ENCODE measurements at places on chromosomes 4 and X.
A peak's percentile ranks its signal among the peaks of the same experiment; 100 is the strongest.

DNA sequence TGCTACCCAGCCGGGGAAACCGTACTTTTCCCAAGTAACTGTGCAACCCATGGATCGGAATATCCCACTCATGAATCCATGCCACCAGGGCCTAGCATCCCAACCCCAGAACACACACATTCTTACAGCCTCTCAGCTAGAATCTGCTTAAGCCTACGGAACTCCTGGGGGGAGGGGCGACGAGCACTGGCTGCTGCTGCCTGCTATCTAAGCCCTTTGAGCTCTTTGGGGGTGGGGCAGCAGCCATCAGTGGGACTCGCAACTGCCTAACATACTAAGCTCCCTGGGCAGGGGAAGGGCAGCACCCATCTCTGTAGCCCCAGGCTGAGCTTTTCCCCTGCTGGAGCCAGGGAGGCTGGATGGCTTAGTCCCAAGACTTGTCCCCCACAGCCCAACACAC lies 28.6 kb downstream of the NUDT10 start:
- DNase-seq, result no peak

GRCh38 chr4:54912155-54912554 lies 213.2 kb downstream of the KDR start:
- no peak for DNase-seq

GRCh38 chr4:69731847-69732246 lies 28.6 kb downstream of the SULT1B1 start:
- no peak for DNase-seq

GRCh38 chr4:89109841-89110540 lies 1.3 kb upstream of the TIGD2 start:
- no peak for DNase-seq

DNA sequence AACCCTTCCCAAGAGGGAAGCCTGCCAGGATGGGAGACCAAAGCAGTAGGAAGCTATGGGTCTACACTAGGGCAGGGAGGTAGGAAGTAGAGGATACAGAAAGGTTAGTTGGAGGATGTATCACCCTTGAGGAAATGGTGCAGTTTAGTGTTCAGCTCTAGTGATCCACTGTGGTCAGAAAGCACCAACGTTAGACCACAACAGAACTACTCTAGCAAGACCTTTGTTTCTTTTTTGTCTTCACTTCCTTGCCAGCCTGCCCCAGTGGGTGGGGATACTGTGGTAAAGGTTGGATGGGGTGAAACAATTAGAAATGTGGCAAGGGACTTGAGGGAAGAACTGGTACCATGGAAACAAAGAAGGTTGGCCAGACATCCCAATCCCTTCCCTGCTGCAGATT lies 83.3 kb downstream of the DDIT4L start:
- no peak for DNase-seq

- DNase-seq, result no peak
Observed at GRCh38 chr4:40490481-40490880, 139.2 kb downstream of the RBM47 start.

- no peak for DNase-seq
Observed at GRCh38 chr4:140186082-140186438, 32.1 kb upstream of the MAML3 start.

GRCh38 chr4:73086095-73086868 lies 16.8 kb upstream of the COX18 start:
- no peak for DNase-seq

GRCh38 chrX:134684956-134685355 lies 26.7 kb upstream of the PLAC1 start:
- DNase-seq, result no peak

DNA sequence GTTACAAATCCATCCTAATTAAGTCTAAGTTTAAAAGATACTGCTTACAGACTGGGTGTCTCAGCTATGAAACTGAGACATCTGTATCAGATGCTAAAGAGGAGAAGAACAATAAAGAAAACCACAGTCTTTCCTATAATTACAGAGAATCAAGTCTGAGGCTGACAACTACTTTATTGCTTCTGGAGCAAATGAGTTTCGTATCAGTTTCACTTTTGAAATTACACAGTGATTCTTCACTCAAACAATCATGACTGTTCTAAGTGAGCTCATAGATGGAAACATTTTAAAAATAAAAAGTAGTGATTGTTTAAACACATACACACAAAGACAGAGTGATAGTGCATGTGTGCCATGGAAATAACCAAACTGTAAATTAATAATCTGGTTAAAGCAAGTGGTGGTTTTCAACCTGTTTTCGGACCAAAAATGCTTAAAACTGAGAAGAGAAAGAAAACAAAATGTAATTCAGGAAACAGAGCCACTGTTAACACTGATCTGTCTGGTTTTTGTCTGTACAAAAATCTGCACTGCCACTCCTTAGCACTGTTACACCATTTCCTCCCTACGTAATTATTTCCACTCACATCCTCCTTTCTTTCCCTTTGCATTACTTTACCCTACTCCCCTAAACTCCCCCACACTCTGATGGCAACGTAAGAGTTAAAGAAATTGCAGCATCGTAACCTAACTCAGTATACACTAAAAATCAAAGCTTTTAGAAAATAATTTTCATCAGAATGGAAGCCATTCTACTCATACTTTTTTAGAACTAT lies 12.5 kb downstream of the RFC1 start:
- DNase-seq, result no peak

GRCh38 chrX:135114392-135114791 lies 5.9 kb downstream of the ETDB start:
- DNase-seq, result no peak

DNA sequence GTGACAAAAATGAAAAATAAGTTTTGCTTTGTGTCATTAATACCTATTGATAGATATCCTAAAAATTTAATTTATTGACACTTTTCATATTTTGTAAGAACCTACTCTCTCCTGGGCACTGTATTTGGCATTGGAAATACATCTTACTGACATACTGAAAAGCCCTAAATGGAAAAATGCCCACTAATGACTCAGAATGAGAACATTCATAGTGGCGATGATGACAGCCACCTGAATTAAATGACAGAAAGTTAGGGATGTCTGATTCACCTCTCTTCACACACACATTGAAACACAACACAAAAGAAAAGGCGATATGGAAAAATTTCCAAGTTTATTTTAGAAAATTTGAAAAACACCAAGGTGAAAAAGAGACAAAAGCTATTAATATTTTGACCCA lies 992.3 kb downstream of the STPG2 start:
- no peak for DNase-seq

DNA sequence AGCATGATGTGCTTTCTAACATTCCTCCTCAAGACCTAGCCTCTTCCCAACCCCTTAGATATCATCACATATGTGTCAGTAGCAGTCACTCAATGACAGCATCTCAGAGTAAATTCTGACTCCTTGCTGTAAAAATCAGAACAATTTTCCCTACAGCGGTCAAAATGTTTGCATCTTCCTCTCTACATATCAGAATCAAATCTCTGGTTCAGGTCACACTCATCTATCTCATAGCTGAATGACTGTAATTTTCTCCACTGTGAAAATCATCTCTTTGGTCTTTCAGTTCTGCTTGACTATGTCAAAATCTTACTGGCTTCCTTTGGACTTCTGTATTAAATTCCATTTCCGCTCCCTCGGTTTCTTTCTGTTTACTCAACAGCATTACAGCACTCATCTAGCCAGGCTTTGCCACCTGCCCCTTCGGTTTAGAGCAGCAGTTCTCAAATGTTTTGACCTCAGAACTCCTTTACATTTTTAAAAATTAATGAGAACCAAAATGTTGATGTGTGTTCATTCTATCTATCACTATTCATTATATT lies 57.3 kb downstream of the AGA start:
- DNase-seq, result no peak

- no peak for DNase-seq
Observed at GRCh38 chrX:53281963-53282695, 745 bp upstream of the IQSEC2 start.

GRCh38 chrX:150599226-150599625 lies 30.8 kb downstream of the MTM1 start:
- no peak for DNase-seq

- DNase-seq, result no peak
Observed at GRCh38 chr4:138706201-138706600, 309.4 kb upstream of the NOCT start.

DNA sequence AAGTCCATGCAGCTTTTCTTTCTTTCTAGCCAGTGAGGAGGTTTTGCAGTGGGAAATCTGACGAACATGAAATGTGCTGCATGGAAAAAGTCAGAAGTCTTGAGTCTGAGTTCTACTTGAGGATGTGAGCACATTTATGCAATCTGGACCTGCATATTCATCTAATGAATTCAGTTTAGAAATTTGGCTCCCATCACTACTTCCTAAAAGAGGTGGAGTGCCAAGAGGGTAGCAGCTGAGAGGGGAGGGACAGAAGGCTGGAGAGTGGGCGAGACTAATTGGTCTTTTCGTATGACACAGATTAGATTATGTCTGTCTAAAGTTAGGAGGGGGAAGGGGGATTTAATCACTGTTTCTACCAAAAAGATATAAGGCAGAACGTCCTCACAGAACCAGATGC lies 535.9 kb downstream of the IQCM start:
- no peak for DNase-seq

DNA sequence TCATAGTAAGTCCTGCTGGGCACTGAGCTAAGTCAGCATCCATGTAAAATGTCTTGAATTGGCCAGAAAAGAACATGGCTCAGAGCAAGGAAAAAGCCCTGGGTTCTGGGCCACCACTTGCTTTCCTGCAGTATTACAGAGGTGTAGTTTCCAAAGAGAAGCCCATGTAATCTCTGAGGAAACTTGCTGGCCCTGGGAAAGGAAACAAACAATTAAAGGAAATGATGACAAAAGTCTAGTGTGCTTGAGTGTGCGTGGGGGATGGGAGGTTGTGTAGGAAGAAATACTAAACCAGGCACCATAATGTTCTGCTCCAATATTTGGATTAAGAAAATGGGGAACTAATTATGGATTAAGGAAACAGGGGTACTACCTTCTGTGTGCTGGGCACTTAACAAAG lies 39.5 kb upstream of the SMIM10L2A start:
- DNase-seq, result no peak

DNA sequence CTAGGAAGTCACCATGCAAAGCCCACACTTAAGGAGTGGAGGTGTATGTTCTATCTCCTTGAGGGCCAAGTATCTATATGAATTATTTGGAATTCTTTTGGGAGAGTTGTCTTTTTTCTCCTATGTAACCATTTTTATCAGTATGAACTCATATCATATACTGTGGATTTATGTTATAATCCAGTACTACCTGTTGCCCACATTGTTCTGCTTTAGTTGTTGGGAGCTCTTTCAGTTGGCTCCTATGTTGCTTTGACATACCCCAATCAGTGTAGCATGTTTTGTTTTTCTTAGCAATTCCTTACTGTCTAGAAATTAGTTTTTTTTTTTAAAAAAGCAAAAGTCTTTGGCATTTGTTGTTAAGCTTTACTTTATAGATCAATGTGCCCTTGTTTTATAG lies 13.0 kb downstream of the UCHL1 start:
- DNase-seq, result no peak

- peak; percentile 23 for DNase-seq
Observed at GRCh38 chrX:151359931-151360871, 36.8 kb upstream of the VMA21 start.

- DNase-seq, result no peak
Observed at GRCh38 chr4:88178626-88179231, 20.3 kb upstream of the ABCG2 start.

DNA sequence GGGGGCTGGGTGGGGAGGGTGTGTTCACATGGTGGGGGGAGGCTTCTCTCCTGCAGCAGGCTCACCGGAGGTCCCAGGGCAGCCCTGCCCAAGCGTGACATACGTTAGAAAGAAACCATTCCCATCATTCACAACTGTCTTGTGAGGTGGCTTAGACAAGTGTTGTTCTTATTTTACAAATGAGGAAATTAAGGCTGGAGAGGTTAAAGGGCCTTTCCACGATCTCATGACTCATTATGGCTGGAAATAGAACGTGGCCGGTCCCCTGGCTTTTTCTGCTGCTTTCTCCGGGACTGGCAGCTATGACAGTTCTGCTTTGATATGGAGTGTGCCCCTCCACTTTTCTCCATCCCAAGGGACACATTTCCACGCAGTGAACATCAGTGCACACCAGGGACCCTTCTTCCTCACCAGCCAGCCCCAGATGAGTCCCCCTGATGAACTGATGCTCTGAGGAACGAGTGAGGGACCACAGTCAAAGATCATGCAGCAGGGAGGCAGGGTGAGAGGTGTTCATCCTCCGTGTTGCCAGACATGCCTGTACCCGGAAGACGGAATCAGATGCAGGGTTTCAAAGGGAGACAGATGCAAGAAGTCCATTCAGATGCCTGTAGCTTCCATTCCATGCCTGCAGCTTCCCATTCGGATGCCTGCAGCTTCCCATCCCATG lies 64.0 kb upstream of the ACSL1 start:
- DNase-seq, result no peak

- no peak for DNase-seq
Observed at GRCh38 chrX:101108284-101108683, 10.3 kb downstream of the CENPI start.

DNA sequence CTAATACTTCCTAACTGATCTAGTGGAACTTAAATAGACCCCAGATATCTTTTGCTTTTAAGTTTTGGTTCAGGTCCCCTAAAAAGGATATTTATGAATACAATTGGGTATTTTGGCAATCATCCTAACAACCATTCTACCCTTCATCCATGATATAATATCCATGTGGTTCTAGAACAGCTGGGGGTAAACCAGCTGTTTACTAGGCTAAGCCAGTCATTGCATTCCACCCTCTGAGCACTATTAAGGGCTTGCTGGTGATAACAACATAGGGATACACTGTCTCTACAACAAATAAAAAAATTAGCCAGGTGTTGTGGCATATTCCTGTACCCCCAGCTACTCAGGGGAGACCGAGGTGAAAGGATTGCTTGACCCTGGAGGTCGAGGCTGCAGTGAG lies 54.8 kb upstream of the MAPK10 start:
- no peak for DNase-seq

GRCh38 chr4:186500721-186501304 lies 54.6 kb downstream of the MTNR1A start:
- DNase-seq, result peak; percentile 93

DNA sequence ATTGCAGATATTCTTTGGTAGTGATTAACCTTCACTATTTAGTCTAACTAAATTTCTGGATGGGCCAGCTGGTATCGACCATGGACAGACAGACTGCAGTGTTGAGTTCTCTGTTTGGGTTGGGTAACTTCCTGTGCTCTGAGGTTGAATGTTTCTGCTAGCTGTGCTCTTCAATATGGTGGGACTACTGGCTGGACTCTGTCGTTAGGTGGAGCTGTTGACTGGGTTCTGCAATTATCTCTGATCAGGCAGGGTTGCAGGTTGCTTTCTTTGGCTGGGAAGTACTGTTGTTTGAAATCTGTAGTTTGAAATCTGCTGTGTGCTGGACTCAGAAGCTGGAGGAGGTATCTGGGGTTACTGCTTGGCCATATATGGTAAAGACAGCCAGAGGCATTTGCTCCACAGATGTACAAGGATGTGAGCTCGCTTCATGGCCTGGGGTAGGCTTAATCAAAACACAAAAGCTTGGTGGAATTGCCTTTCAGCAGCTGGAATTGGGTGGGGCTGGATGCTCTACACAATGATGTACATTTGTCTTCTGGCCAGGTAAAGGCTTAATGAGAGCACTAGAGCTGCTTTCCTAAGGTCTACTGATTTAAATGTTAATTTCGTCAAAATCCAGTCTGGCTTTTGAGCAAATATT lies 1472.0 kb downstream of the FAM133A start:
- DNase-seq, result no peak
